Left kidney (tissue), 8 donors: ENCODE measurements at places on chromosomes 4 and X. TPM values are rescaled to one million over a fixed set of nuclear protein-coding genes. Genes with fewer than 3 reads are reported as not detected.
A peak's percentile ranks its signal among the peaks of the same experiment; 100 is the strongest.

DNA sequence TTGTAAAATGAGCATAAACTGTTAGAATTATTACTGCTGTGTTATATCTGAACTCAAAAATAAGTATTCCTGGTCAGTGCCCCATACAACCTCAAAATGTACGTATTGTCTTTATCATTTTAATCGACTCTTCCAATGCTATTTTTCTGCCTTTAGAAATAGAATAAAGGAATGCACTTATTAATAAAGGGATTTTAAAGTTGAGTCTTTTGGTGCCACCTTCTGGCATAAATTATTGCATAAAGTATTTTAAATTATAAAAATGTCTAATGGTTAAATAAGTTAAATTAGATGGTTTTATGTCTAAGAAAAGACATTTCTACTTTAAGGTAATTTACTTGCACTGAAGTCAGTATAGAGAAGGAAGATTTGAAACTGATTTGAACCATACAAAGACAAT is 424.0 kb upstream of the NDST4 start:
- peak; percentile 3 for DNase-seq

DNA sequence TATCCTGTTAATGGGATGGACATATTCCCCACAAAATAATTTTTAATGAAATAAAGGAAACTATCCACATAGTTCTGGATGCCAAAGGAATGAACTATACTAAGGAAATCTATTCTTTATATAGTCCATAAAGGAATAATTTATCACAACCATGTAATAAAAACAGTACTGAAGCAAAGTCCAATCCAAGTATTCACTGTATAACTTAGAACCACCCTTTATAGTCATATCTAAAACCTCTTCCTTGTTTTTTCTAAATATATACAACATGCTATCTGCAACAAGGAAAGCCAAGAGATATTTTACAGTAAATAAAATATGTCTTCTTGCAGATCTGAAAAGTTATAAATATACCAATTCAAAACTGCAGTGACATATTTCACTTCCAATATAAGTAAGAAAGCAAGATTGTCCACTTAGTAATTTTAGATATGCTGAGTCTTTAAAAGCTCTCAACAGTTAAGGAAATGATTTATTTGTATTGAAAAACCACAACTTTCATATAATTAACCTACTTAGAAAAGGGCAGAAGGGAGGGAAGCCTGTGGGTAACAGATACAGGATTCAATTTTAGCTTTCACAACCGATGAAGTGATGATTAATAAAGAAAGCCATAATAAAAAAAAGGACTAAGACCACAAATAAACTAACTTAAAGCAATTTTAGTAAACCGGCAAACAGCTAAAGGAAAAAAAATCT is 8.0 kb downstream of the NR3C2 start:
- DNase-seq: no peak

- no peak for DNase-seq
Measured at GRCh38 chr4:107255114-107255513, 219.0 kb upstream of the DKK2 start.

GRCh38 chr4:51906167-51906958 is 63.4 kb downstream of the DCUN1D4 start:
- no peak for DNase-seq

DNA sequence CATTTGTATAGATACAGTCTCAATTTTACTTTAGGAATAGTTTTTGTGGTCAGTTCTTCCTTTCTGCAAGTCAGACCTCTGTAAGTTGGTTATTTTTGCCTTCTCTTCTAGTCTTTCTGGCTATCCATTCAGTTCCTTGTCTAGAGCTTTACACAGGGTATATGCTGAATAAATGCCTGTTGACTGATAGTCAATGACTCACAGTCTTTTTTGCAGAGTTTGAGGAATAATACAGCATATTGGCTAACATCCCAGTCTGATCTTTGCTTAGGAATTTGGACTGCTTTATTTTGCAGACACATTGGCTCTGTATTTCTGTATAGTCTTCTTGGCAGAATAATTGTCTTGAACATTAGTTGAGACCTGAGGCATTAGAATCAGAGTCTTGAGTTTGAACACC is 132.4 kb downstream of the MAGEC1 start:
- no peak for DNase-seq

DNA sequence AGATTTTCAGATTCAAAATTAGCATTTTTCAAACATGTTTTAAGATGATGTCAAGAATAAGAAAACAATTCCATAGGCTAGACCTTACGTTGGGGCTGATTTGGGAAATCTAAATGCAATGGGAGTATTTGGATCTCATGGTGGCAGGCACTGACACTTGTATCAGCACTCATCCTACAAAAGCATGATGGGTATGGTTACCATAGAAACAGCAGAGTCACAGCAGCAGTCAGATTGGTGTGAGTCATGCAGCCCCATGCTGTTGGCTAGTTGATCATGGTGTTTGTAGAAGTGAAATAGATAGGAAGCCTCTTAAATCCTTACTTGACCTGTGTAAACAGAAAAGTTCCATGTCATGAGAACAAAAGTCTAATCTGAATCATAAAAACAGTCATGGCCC is 1637.3 kb upstream of the PABPC4L start:
- no peak for DNase-seq

DNA sequence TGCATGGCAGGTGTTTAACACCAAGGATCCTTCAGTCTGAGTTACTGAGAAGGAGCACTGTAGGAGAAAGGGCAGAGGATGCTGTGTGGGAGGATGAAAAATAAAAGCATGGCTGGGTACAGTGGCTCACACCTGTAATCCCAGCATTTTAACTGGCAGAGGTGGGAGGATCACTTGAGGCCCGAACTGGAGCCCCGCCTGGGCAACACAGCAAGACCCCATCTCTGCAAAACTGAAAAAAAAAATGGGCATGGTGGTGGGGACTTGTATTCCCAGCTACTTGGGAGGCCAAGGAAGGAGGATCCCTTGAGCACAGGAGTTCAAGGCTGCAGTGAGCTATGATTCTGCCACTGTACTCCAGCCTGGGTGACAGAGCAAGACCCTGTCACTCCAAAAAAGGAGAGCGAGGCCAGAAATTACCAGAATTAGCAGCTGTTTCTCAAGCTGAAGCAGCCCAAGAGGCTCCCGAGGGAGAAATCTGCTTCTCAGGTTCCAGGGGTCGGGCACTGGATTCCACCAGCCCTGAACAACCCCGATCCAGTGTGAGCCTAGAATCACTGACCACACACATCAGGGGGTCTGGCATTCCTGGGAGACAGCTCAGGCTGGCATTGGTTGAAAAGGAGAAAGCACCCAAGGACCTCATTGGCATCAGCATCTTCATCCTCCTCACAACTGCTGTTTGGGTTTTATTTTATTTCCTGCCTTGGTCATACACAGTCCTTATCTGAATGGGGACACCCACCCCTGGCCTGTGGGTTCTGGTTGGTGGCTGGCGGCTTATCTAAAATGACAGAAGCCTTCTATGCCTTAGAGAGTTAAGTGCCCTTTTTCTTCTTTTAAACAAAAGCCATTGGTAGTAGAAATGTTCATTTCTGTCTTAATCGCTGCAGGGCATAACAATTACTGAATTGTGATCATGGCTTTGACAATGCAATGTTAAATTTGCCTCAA is 66.3 kb upstream of the TRIM2 start:
- DNase-seq: no peak

- no peak for DNase-seq
Measured at GRCh38 chr4:1196421-1197183, 24.2 kb upstream of the SPON2 start.

DNA sequence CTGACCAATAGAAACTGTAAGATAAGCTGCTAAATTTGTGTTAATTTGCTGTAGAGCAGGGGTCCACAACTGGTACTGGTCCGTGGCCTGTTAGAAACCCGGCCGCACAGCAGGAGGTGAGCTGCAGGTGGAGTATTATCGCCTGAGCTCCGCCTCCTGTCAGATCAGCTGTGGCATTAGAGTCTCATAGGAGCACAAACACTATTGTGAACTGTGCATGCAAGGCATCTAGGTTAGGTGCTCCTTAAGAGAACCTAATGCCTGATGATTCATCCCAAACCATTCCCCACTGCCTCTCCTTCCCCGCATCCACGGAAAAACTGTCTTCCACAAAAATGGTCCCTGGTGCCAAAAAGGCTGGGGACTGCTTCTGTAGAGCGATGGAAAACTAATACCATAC is 19.7 kb downstream of the FBXW7 start:
- DNase-seq: no peak

Gene DAPP1
- polyA plus RNA-seq: 1.1 TPM

Gene JADE3
- polyA plus RNA-seq: 30.1 TPM

Gene NAP1L5
- 12.2 TPM for polyA plus RNA-seq

Gene IL13RA1
- 58.9 TPM for polyA plus RNA-seq

Gene SSX1
- not detected for polyA plus RNA-seq
